ENCODE measurements at places on chromosomes 13 and 19. TPM values are rescaled to one million over a fixed set of nuclear protein-coding genes. Genes with fewer than 3 reads are reported as not detected.
A peak's percentile ranks its signal among the peaks of the same experiment; 100 is the strongest.

DNA sequence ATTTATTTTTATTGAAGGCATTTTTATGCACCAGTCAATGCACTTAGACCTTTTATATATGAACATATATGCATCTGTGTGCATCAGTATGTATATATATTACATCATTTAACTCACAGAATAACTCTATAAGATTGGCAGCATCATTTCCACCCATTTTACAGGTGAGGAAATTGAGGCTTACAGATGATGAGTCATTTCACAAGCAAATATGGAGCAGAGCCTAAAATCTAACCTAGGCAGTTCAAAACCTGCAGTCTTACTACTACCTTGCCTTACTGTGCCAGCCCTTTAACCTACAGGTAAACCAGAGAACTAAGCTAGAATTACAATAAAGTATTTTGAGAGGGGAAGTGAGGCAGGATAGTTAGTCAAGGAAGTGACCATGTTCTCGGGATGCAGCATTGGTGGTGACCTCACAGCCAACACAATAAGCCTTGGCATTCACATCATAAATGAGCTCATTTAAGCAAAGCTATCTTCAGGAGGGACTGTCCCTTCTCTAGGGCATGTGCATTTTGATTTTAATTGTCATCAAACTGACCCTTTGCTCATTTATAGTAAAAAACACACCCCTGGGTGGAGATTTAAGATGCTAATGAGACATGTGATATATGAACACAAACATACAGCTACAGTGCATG, 274.3 kb downstream of the DCLK1 start:
- DNase-seq = no peak

DNA sequence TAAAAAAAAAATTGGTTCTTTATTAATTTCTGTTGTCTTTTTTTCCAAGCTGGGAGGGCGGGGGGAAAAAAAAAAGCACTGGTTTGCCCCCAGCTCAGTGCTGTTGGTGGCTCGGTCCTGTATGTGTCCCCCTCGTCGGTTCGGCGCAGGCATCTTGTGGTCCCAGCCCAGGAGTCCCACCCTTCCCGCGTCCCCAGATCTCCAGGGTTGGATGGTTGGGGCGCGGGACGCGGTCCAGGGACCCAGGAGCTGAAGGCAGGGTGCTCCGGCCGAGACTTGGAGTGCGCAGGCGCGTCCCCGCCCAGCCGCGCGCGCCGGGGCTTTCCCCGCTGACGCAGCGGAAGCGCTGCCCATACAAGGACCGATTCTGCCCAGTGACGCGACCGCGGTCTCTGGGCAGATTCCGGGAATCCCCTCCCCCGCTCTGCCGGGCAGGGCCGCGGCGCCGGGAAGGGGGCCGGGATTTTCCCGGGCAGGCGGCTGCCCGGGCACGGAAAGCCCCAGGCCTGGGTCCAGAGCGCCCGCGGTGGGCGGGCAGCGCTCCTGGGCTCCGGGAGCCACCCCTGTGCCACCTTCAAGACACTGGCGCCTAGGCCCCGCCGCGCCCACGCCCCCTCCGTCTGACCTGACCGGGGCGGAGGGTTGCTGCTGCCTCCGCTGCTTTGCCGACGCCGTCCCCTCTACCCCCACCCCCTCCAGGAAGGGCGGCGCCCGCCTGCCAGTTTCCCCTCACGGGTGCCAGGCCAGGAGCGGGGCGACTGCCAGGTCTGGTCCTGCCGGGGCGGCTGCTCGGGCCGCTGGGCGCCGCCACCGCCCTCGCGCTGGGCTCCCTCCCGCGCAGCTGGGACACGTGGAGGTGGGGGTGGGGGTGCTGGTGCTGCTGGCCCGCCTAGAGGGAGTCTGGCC, 2.3 kb downstream of the JUNB start:
- DNase-seq = peak; percentile 92

GRCh38 chr19:41441321-41441945, 1.5 kb upstream of the ERICH4 start:
- no peak for DNase-seq

DNA sequence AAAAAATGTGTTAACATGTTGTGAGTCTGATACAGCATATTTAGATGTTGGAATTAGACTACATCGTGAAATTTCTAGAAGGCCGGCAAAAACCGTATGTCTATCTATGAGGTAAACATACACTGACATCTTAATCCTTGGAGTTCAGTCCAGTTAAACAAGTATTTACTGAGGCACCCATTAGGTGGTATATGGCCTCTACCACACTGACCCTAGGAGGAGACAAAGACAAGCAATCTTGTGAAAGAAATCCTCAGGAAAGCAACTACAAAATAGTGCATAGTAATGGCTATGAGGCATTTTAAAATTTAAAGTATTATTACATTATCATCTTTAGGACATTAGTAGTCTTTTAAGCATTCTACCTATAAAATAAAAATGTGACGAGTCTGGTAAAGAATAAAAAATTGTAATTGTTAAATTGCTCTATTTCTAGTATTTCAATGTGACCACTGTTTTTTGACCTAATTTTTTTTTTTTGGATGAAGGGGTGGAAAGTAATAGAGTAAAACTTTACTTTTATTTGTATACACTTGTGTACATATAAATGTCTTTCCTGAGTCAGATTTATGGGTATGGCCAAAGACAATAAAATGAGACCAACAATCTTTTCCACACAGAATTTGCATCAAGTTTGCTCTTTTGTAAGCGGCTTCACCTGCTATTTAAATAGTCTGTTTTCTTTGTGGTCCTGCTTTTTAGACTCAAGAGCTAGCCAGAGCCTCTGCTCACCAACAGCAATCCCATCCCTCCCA, 50.5 kb downstream of the KATNAL1 start:
- DNase-seq = no peak

The SLITRK5 gene
- 0.05 TPM for total RNA-seq

The CYP2F1 gene
- not detected for total RNA-seq

GRCh38 chr13:44484562-44485138, 91.5 kb downstream of the TSC22D1 start:
- no peak for DNase-seq

GRCh38 chr13:30033681-30034457, 183.5 kb upstream of the UBL3 start:
- no peak for DNase-seq

DNA sequence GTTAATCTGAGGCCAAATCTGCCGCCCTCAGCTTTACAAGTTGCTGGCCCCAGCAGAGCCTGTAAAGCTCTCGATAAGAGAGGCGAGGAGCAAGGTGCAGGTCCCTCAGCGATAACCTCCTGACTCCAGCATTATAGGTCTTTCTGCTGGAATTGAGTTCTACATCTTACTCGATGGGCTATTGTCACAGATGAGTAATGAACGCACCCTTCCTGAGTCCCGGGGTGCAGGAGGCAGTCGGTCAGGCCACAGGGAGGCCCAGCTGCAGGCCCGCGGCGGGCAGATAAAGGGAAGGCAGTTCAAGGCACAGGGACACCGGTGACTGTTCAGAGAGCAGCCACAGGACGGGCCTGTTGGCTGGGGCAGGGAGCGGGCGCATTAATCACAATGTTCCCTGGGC, 157.6 kb upstream of the OBI1 start:
- DNase-seq = no peak

DNA sequence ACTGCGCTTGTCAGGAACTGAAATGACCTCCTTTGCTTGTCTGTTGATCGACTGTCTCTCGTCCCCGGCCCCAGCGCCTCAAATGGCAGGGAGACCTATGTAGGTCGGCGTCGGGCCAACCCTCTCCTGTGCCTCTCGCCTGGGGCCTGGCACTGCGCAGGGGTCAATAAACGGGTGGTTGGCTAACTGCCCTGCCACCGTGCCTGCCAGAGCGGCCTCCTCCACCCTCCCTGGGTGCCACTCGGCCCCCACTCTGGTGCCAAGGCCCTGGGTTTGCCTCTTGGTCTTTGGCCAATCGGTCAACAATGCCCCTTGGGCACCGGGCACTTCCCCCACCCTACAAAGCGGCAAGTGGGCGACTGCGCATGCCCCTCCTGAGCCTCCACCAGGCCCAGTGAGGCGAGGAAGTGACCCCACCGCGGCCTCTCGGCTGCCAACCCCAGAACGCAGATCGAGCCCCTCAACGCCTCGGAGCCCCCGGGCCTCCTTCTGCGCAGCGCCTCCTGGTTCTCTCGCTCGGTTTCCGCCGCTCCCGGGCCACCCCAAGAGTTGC, 1.1 kb downstream of the KEAP1 start:
- peak; percentile 81 for DNase-seq

GRCh38 chr19:17351815-17352435, 14.6 kb downstream of the GTPBP3 start:
- DNase-seq = no peak

The BAX gene
- 19.1 TPM for total RNA-seq

DNA sequence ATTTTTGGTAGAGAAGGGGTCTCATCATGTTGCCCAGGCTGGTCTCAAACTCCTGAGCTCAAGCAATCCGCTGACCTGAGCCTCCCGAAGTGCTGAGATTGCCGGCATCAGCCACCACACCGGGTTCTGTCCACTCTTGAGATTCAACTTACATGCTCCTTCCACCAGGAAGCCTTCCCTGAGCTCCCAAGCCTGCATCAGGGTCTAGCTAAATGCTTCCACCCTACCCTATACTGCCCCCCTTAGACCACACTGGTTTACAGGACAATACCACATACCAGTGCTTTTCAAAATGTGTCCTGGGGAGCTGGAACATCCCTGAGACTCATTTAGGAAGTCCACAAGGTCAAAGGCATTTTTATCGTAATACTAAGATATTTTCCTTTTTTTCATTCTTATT, 15.1 kb upstream of the CACNG8 start:
- DNase-seq = no peak

- DNase-seq = no peak
These were observed 74.0 kb upstream of the KCTD15 start for GRCh38 chr19:33722456-33723239.

DNA sequence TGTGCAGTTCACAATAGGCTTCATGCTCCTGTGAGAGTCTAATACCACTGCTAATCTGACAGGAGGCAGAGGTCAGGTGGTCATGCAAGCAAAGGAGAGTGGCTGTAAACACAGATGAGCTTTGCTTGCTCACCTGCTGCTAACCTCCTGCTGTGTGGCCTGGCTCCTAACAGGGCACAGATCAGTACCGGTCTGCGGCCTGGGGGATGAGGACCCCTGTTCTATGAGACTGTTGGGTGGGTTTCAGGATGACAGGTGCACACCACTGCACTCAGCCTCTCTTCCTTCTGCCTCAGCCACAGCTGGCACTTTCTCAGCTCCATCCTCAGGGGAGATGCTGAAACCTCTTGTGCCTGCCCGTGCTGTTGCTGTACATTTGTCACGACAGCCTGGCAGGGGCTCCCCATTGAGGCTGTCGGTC, 9.7 kb downstream of the CLEC4G start:
- no peak for DNase-seq

- peak; percentile 79 for DNase-seq
These were observed 29.4 kb downstream of the SPC24 start for GRCh38 chr19:11125994-11126685.

DNA sequence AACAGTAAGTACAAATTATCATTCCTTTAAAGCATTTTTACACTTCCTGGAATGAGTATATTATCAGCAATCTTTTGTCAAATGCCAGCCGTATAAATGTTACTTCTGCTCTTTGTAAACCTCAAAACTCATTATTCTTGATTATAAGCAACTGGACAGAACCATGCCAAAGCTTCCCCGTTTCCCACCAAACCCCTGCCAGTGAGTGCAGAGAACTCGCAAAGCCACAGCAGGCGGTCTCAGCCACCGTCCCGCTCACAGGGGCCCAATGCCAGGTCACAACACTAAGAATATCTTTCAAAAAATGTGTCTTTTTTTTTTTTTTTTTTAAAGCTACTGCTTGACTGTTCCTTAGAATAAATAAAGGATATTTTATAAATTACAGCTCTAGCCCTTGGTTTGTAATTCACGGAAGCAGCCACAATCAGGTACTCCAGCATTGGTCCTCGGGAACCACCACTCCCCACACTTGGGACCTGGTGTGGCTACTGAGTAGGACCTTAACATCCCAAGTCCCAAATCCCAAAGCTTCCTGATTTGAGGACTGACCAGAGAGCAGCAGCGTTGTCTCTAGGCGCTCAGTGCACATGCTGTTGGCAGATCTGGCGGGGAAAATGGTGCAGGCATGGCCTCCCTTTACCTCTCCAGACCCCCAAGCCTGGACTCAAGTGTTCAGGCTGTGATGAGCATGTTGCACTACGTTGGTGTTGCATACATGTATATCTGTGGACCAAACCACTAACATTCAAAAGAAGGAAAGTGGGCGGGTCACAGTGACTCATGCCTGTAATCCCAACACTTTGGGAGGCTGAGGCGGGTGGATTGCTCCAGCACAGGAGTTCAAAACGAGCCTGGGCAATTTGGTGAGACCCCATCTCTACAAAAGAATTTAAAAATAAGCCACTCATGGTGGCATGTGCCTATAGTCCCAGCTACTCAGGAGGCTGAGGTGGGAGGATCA, 19.0 kb downstream of the KCTD15 start:
- DNase-seq = no peak

The LRRC8E gene
- total RNA-seq = 2.7 TPM

DNA sequence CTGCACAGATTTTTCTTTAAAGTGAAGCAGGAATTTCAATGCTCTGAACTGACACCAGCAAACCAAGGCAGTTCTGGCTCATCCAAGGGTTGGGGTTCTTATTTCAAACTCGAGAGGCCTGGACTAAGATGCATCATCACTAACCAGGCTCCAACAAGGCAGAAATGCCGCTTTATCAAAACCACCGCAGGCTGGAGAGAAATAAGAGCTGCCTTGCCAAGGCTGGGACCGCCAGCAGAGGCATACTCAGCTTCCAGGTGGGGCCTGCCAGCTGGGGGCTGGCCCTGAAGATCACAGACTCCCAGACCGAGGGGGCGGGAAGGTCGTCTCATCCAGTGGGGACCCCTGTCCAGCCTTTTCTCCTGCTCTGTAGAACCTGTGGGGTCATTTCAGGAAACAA, 37.4 kb upstream of the GAS6 start:
- no peak for DNase-seq

DNA sequence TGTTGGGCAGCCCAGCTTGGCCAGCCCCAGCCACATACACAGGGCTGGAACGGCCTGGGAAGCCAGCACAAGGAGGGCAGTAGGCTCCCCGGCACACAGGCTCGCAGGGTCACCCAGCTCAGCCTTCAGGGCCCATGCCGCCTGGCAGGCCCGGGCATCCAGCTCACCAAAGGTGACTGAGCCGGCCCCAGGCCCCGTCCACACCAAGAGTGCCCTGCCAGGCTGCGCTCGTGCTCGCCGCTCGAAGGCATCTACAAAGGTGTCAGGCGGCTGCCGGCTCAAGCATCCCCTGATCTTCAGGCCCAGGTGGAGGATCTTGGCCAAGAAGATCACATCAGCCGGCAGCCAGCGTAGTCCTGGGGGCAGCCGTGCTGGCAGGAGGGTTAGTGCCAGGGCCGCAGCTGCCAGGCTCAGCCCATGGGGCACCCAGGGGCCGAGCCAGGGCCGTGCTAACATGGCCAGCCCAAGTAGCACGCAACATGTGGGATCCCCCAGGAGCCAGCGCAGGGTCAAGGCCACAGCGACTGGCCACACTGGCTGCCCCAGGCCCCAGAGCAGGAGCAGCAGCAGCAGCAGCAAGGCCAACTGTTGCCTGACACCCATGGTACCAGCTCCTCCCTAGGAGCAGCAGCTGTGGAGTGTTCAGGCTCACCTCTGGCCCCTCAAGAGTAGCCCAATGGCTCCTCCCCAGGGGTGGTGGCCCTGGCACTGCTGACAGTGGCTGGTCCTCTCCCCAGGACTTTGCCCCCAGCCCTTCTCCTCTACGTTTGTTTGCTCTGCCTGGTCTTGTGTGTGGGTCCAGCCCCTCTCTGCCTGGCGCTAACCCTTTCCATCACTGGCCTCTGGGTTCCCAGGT, at the start of gene SLC27A5:
TSS of gene SLC27A5 (minus strand) at position 640 of the 856 bp plus-strand sequence. CDS start at position 603, 37 bp downstream.
- DNase-seq = no peak

All from heart right ventricle (tissue), 16 donors.